ENCODE measurements at places on chromosomes 7 and 10.

GRCh38 chr7:152866125-152866524, 106.6 kb downstream of the ACTR3B start:
- DNase-seq = no peak

GRCh38 chr7:70621954-70622600, 509.9 kb upstream of the GALNT17 start:
- no peak for DNase-seq

GRCh38 chr7:19957664-19958063, 184.2 kb upstream of the TMEM196 start:
- no peak for DNase-seq

DNA sequence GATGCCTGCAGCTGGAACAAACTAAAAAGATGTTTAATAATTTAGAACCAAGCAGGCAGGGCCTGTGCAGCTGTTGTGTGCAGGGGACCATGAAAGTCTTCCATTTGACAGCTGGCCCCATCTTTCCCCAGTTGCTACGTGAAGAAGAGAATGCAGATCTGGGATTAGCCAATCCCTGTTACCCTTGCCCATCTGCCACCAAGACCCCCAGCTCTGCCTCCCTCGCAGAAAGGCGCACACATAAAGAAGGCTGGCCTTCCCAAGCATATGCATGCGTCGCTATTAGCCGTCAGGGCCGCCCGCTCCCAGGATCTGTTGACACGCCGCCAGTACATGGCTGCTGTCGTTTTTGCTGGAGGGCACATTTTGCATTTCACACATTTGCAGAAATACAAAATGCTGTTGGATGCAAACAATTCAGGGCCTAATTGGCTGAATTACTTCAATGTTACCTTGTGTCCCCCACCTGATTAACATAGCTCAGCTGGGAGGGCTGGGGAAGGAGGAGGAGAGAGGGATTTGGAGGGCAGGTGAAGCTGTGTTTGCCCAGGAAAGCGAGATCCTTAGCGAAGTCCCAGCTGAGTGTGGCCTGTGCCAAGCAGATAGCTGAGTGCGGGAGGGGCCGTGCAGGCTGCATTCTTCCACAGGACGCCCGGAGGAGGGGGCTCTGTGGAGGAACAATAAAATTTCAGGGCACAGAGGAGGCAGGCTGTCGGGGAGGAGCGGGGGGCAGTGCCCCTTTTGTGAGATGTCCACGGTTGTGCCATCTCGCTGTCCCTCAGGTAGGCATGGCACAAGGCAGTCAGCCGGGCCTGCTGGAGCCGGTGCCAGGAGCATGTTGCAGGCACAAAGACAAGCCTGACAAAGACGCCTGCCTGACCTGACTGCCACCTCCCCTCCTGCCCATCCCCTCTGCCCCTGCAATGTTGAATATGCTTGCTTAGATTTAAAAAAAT, 443.0 kb upstream of the MKI67 start:
- no peak for DNase-seq

- DNase-seq = no peak
Observed at GRCh38 chr7:154777023-154777422, 225.9 kb downstream of the PAXIP1 start.

DNA sequence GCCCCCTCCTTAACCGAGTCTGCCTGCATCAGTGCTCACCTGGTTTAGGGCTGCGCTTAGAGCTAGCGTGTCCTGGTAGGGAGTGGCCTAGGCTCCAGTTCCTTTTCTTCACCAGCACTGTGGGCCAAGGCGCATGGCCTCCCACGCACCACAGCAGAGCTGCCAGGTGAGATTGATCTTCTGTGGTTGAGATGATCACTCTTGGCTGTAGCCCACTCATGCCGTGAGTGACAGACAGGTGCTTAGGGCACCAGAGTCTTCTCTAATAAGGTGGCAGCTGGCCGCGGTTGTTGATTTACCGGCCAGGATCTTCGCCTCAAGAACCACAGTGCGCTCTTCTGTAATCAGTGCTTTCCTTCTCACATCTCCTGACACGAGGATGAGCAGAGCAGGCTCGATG, 157.2 kb upstream of the INSYN2A start:
- no peak for DNase-seq

DNA sequence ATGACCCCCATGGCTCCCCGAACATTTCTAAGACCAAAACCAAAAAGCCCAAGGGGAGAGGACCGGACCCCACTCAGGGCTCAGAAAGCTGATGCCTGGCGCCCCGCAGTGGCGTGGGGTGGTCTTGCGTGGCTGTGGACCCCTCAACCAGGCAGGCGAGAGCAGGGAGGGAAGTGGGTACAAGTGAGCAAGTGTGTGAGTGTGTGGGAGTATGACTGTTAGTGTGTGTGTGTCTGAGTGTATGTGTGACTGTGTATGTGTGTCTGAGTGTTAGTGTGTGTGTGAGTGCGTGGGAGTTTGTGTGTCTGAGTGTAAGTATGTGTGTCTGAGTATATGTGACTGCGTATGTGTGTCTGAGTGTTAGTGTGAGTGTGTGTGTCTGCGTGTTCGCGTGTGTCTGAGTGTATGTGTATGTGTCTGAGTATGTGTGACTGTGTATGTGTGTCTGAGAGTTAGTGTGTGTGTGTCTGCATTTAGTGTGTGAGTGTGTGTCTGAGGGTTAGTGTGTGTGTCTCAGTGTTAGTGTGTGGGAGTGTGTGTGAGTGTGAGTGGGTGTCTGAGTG, 34.0 kb upstream of the INSIG1 start:
- no peak for DNase-seq

DNA sequence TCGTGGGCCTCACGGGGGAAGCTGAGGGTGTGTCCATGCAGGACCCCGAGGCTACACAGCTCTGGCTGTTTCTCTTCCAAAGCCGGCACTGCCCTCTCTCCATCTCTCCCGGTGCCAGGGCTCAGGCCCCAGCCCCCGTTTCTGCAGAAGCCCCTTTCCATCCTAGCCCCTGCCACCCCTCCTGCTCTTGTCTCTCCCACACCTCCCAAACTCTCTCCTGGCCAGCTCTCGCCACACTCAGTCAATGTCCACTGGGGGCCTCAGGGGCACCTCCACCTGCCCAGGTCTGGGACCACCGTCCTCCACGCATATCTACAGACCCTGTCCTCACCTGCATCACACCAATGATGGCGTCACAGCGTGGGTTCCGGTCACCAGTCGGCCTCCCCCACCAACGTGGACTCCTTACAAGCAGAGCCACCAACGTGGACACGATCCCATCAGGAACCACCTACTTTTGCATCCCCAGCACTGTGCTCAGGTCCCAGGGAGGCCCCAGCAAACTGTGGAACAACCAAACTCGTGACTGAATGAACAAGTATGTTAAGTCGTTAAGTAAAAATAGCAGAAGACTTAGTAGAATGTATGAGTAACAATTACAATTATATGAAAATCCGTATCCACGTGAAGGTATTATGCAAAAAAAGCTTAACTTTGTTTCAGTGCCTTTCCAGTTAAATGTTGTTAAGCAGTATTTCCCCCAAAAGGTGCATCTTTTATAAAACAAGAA, 38.4 kb downstream of the DIP2C start:
- DNase-seq = no peak

DNA sequence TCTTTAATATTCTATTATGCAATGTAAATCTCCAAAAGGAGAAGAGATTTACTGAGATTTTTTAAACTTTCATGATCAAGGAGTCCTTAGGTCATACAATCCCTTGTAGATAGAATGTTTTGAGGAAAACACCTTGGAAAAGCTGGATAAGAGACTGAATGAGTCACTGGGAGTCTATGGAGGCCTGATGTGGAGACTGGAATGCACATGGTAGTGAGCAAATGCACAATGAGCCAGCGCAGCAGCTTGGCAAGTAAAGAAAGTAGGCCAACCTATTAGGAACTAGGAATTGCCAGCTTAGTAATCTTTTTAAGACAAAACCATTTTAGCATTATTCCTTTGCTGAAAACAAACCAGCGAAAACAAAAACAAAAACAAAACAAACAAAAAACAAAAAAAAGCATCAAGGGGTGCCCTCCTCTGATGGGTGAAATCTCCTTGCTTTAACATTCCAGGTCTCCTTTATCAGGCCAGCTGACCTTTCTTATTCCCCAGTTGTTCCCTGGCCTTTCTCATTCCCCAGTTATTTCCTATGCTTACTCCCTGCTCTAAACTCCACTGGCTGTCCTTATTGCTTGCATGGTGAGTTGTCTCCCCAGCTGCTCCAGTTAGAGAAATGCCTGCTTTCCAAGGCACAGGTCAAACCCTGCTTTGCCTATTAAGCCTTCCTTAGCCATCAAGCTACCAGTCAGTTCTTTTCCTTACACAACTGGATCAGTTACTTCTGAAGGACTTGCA, 135.8 kb downstream of the PLCE1 start:
- DNase-seq = no peak

DNA sequence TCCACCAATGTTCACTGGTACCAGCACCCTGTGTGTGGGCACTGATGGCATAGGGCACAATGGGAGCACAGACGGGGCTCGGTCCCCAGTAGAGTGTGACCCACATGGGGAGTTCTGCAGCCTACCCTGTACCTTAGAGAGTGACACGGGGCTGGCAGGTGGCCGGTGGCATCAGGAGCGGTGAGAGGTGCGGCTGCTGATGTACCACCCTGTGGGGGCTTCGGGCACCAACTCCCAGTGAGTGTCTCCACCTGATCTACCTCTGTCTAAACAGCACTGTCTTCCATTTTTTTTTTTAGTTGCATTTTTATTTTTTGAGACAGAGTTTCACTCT, 4.1 kb downstream of the JAKMIP3 start:
- DNase-seq = no peak

GRCh38 chr7:34070511-34071323, 165.4 kb downstream of the BMPER start:
- DNase-seq = no peak

- no peak for DNase-seq
Observed at GRCh38 chr7:70763961-70764691, 367.8 kb upstream of the GALNT17 start.

GRCh38 chr10:93287775-93288174, 194.4 kb downstream of the MYOF start:
- no peak for DNase-seq

DNA sequence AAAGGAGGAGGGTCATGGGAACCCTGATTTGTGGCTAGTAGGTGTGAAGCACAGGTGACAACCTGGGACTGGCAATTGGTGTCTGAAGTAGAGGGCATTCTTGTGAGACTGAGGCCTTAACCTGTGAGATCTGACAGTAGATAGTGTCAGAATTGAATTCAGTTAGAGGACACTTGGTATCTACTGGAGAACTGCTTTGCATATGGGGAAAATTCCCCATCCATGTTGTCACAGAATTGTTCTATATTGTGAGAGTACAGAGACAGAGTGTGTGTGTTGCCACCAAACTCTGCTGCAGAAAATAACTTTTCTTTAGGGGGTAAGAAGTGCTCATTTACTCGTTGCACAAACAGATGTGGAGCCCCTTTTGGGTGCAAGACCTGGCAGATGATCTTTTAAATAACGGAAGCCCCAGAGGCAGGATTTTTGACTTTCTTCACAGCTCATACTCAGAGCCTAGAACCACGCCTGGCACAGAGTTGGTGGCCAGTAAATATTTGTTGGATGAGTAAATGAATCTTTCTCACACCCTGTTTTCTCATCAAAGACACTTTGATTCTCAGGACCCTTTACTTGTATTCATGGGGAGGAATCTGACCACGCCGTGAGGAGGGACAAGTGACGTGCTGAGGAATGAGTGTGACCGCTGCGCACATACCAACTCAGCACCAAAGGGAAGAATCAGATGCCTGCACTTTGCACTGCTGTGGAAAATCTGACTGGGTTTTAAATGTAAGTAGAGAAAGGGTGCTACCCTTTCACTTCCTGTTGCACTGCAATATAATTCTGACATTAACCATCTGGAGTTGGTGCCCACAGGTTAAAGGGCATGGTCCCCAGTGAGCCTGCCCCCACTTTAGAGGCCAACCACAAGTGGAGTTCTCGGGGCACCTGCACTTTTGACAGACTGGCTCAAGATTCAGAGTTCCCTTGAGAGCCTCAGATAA, 39.2 kb upstream of the SDHAF3 start:
- DNase-seq = no peak

DNA sequence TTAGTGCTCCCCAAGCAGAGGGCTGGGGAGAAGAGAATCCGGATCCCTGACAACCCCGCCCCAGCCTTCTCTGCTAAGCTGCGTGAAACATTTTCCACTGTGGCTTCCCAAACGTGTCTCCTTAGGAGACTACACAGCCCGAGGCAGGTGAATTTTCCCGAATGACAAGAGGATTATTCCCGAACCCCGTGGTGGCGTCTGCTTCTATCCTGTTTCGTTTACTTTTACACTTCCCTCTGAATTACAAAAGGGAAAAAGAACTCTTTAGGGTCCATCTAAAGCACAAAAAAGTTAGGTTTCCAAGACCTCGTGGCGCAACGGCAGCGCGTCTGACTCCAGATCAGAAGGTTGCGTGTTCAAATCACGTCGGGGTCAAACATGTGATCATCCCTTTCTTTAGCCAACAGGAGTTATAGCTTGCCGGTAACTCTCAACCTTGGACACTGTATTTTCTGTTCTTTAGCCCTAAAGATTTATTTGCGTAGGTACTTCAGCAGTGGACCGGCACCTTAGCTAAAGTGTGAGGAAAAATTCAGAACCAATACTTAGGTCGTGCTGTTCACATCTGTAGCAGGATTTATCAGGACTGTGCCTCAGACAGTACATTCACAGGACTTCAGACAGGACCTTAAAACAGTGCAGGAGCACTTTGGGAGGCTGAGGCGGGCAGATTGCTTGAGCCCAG, 3.2 kb upstream of the ZNF789 start:
- no peak for DNase-seq

GRCh38 chr7:70529914-70530585, 601.9 kb upstream of the GALNT17 start:
- DNase-seq = no peak

- DNase-seq = no peak
Observed at GRCh38 chr10:15472008-15472407, 100.9 kb upstream of the FAM171A1 start.

DNA sequence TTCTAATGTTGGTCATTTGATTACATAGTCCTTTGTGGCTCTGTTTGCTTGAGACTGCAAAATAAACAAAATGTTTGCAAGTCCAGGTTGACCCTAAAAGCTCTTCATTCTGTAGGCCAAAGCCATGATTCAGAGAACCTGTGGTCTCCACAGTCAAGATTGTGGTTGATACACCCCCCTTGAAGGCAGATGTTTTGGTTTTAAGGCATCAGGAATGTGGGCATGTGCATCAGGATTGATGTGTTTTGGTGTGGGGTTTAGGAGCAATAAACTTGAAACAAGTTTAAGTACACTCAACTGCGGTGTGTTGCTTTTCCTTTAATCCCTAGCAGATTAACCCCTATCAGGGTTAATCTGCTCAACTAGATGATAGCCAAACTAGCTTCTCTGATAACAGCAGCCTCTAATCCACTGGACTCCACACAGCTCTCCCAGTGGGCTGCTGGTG, 379.1 kb upstream of the GALNT17 start:
- DNase-seq = no peak

- DNase-seq = no peak
Observed at GRCh38 chr10:101162677-101163076, 31.6 kb downstream of the TLX1 start.

GRCh38 chr10:102243309-102243708, 2.0 kb upstream of the PITX3 start:
- DNase-seq = no peak

- DNase-seq = no peak
Observed at GRCh38 chr7:43142703-43143102, 30.3 kb downstream of the HECW1 start.

GRCh38 chr10:106401161-106401560, 763.3 kb downstream of the SORCS1 start:
- no peak for DNase-seq

All from stimulated activated CD4-positive, alpha-beta T cell treated with anti-CD3 and anti-CD28 coated beads, TNF-alpha, amount 100 ng/mL, for 48 hours (primary cell).